ENCODE measurements at places on chromosomes 3 and 15.

GRCh38 chr3:39716849-39717248, 92.6 kb upstream of the MYRIP start:
- DNase-seq: no peak

- peak; percentile 21 for DNase-seq
These were observed 54.8 kb downstream of the ZBTB20 start for GRCh38 chr3:115092220-115092791.

DNA sequence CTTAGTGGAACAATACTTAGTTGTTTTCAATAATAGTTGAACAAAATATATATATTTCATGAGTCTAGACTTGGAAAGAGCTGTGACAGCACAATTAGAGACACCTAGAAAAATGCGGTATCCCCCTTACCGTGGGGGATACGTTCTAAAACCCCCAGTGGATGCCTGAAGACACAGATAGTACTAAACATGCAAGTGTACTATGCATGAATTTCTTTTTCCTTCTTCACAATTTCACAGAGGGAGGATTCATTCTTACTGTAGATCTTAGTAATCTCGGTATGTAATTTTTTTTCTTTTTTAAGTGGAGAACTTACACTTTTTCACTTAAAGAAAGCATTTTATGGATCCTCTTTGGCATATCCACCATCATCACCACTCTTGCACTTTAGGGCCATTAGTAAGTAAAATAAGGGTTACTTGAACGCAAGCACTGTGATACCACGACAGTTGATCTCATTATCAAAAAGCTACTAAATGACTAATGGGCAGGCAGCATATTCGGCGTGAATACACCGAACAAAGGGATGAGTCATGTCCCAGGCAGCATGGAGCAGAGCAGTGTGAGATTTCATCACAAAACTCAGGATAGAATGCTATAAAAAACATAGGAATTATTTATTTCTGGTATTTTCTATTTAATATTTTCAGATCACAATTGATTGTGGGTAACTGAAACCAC, 72.3 kb upstream of the ZNF280D start:
- DNase-seq: no peak

DNA sequence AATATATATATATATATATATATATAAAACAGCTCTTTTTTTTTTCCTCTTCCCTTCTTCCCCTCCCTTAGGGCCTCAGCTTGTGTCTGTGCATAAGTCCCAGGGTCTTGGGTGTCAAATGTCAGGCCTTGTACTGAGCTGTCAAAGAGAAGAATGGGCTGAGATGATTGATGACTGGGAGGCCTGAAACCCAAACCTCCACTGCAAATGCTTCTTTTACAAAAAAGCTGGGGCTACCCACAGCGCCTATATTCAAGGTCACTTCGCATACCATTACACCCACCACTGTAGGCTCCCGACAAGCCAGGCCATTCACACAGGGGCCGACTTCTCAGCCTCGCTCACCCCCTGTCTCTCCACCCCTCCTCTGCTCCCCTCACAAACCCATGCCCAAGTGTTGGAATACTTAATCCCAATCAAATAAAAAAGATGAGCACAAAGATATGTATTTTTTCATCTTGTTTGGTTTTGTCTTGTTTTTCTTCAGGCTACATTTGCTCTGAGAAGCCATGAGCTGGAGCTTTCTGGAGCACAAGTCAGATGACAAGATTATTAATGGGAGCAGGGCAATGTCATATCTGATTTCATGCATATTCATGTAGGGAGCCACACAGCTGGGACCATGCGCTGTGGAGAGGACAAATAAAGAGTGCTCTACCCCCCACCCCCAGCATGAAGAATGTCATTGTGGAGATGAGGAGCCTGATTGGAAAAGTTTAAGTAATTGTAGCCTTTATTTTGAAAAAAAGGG, 614.4 kb upstream of the NR2F2 start:
- no peak for DNase-seq

DNA sequence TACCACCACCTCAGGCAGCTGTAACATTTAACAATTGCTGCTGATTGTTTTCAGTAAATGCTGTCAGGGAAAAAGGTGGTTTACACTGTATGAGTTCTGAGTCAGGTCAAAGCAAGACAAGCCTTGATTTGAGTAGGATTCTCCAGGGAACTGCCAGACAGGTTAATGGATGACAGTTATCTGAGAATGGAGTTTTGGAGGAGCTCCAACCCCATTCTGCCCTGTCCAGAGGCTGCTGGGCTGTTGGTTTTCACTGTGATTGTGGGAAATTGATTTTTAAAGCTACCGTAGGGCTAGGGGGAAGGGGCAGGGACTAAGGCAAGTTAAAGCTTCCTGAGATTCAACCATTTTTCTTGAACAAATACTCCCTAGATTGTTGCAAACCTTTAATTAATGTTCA, 39.9 kb downstream of the TICRR start:
- no peak for DNase-seq

DNA sequence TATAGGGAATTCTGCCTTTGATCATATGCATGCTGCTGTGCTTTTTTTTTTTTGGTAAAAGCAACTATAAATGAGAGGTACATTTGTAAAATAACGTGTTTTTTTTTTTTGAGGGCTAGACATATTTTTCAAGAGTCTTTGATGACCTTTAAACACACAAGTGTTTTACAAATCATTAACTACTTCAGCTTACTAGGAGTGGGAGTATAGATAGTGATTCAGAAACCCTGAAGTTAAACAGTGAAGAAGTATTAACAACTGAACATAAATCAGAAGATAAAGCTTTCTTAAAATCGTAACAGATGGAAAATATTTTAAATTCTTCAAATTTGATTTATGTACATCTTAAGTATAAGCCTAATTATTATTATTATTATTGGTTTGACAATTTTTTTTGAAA, 2.9 kb upstream of the GMNC start:
- DNase-seq: no peak

GRCh38 chr3:60095516-60095915, 1045.7 kb upstream of the CFAP20DC start:
- DNase-seq: no peak

GRCh38 chr3:149019580-149019979, 28.2 kb downstream of the GYG1 start:
- no peak for DNase-seq

DNA sequence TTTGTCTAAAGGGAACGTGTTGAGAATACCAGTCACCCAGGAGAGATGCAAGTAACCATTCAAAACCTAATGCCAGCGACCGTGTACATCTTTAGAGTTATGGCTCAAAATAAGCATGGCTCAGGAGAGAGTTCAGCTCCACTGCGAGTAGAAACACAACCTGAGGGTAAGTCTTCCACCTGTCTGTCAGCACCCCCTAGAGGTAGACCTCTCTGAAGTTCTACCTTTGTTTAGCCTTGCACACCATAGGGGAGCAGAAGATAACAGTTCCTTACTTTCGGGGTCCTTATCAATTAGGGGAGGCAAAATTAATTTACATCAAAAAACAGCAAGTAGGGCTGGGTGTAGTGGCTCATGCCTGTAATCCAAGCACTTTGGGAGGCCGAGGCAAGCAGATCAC, 124.4 kb downstream of the HCN4 start:
- no peak for DNase-seq

DNA sequence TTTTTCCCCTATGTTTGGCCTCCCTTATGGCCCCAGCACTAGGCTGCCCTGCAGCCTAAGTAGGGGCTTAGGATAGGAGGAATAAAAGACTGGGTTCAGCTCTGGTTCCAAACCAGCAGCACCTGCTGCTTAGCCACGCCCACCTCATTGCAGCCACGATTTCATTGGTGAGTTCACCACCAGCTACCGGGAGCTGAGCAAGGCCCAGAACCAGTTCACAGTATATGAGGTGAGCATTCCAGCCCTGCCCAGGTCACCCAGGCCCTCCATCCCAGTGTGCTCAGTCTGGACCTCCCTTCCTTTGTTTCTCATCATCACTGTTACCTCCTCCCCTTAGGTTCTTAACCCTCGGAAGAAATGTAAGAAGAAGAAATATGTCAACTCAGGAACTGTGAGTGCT, 11.5 kb downstream of the CPNE9 start:
- no peak for DNase-seq

DNA sequence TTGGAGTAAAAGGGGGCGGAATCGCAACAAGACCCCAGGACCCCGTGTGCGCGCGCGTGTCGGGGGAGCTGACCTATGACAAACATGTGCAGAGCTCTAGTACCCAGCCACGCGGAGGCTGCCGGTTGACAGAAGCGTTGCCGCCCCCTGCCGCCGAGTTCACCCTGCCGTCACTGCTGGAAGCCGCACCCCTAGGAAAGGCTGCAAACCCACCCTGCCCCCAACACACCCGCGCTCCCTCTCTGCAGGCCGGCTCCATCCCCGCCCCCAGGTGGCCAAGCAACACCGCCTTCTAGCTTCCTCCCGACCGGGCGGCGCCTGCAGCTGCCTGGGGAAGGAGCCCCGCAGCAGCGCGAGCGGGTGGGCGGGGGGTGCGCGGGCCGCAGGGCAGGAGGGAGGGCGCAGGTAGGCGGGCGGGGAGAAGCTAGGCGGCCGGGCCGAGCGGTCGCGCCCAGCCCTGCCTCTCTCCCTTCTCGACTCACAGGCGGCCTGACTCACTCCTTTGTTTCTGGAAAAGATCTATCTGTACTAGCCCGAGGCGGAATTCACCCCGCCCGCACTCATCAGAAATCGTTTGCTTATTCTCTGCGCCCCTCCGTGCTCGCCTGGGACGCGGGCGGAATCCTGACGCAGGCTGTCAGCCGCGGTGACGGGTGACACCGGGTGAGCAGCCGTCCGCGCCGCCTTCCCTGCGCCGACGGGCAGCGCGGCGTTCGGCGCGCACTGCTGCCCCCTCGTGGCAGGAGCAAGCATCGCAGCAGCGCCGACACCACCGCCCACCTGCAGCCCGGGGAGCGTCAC, 160.8 kb downstream of the GAP43 start:
- DNase-seq: peak; percentile 83

GRCh38 chr3:184129012-184129411, 6.1 kb upstream of the EIF2B5 start:
- no peak for DNase-seq

DNA sequence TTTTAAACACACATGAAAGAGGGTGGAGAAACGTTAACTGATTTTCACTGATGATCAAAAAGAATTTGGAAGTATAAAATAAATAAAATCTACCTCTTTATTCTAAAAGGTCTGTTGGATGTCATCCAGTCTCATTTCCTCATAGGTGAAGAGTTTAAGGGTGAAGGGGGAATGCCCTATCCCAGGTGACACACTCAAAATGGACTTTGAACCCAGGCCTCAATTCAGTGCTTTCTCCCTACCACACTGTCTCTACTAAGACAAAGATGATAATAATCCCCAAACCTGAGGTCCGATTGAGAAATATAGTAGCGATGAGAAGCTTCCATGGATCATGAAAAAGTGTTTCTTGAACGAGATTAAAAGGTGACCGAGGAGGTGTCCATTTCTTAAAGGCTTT, 5.1 kb upstream of the EFCAB12 start:
- DNase-seq: no peak

GRCh38 chr15:42046597-42046996, 25.8 kb upstream of the PLA2G4E start:
- DNase-seq: no peak

GRCh38 chr3:182710557-182711157, 82.6 kb upstream of the ATP11B start:
- no peak for DNase-seq

GRCh38 chr3:29683018-29683993, 402.4 kb downstream of the RBMS3 start:
- DNase-seq: no peak

GRCh38 chr15:75061272-75061671, 37.9 kb downstream of the PPCDC start:
- DNase-seq: no peak

DNA sequence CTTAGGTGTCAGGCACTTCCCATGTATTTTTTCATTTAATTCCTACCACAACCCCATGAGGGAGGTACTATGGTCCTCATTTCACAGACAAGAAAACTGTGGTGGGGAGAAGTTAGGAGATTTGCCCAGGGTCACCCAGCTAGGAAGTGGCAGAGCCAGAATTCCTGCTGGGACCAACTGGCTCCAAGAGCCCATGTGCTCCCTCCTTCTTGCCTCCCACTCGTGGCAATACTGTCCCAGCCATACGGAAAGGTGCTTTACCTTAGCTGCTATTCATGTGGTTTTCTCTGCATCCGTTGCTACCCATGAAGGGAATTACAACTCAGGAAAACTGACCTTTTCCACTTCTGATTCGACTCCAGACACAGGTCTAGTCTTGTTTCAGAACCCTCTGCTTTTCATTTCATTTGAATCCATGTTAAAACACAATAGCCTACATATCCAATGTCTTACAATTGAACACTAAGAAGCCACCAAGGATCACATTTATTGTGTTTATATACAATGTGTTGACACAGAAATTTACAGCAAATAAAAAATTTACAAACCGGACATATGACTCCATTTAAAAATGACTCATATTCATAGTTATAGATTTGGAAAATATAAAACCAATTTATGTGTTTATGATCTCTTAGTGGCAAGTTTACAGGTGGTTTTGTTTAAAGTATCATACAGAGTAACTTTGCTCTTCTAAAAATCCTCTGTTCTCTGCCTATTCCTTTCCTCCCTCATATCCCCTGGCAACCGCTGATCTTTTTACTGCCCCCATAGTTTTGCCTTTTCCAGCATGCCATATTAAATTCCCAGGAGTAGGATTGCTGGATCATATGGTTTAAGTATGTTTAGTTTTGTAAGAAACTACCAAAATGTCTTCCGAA, 58.8 kb downstream of the BTD start:
- no peak for DNase-seq

GRCh38 chr15:55743729-55744655, 1.0 kb upstream of the PRTG start:
- DNase-seq: no peak

- no peak for DNase-seq
These were observed 101.8 kb downstream of the FRMD4B start for GRCh38 chr3:69283913-69284611.

- DNase-seq: no peak
These were observed 22.9 kb downstream of the CHDH start for GRCh38 chr3:53823026-53823955.

- peak; percentile 9 for DNase-seq
These were observed 31.7 kb downstream of the PLSCR4 start for GRCh38 chr3:146218880-146219866.

- no peak for DNase-seq
These were observed 3.2 kb upstream of the SCG3 start for GRCh38 chr15:51678096-51678495.

- no peak for DNase-seq
These were observed 252.0 kb upstream of the TPM1 start for GRCh38 chr15:62790546-62790945.

- DNase-seq: no peak
These were observed 78.2 kb downstream of the ATG7 start for GRCh38 chr3:11350374-11350773.

GRCh38 chr3:181901626-181902025, 189.9 kb downstream of the SOX2 start:
- DNase-seq: no peak
